ENCODE measurements at places on chromosomes 3 and 15.

GRCh38 chr3:13219902-13220296, 146.7 kb upstream of the IQSEC1 start:
- no peak for DNase-seq

GRCh38 chr3:42884324-42884723, 8.6 kb upstream of the CYP8B1 start:
- DNase-seq, result no peak

GRCh38 chr15:34653992-34654391, 70.5 kb upstream of the GOLGA8B start:
- DNase-seq, result no peak

GRCh38 chr15:52351206-52351908, 55.8 kb upstream of the MYO5C start:
- DNase-seq, result no peak

- no peak for DNase-seq
Observed at GRCh38 chr3:105836533-105836932, 32.3 kb downstream of the CBLB start.

DNA sequence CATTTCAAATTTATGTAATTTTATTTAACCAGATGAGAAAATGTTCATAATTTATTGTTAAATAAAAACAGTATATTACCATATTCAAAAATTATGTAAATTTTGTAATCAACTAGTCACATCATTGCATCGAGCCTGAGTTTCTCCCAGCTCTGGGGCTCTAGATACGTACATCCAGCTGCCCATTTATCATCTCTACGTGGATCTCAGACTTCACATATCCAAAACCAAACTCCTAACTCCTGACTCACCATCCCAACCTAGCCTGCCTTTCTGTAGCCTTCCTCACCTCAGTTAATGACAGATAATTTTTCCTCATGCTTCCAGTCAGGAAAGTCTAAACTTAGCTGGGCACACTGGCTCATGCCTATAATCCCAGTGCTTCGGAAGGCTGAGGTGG, 194.8 kb downstream of the SSR3 start:
- no peak for DNase-seq

- no peak for DNase-seq
Observed at GRCh38 chr3:173744479-173744878, 346.9 kb downstream of the NLGN1 start.

- DNase-seq, result no peak
Observed at GRCh38 chr15:45690581-45691260, 55.9 kb downstream of the SQOR start.

- no peak for DNase-seq
Observed at GRCh38 chr3:11050666-11051323, 58.2 kb downstream of the SLC6A1 start.

DNA sequence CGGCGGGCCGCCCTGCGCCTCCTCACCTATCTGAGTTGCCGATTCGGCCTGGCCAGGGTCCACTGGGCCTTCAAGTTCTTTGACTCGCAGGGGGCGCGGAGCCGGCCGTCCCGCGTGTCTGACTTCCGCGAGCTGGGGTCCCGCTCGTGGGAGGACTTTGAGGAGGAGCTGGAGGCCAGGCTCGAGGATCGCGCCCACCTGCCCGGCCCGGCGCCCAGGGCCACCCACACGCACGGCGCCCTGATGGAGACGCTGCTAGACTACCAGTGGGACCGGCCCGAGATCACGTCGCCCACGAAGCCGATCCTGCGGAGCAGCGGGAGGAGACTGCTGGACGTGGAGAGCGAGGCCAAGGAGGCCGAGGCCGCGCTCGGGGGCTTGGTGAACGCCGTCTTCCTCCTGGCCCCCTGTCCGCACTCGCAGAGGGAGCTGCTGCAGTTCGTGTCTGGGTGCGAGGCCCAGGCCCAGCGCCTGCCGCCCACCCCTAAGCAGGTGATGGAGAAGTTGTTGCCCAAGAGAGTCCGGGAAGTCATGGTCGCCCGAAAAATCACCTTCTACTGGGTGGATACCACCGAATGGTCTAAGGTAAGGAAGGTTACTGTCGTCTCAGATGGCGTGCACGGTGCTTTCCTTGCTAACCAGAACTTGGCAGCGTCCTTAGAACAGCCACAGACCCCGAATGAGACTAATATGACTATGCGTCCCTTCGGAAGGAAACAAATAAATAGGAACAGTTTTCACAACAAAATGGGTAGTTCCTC, 567 bp downstream of the TICRR start:
- DNase-seq, result no peak

DNA sequence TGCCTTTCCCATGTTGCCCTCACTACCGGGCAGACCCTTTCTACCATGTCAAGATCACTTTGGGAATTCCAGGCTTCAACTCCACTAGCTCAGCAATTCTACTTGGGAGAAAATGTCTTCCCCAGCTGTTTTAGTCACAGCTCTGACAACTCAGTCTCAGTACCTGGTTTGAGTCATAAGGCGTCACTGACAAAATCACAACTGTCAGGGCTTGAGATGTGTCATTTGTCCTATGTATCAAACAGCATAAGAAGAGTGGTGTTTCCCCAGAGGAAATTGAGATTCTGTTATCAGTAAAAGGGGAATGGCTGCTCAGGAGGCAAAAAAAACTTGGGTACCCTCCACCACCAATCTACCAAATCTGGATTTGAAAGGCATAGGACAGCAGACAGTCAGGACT, 594.9 kb upstream of the SUCLG2 start:
- DNase-seq, result no peak

- no peak for DNase-seq
Observed at GRCh38 chr3:73214846-73215245, 153.4 kb downstream of the EBLN2 start.

DNA sequence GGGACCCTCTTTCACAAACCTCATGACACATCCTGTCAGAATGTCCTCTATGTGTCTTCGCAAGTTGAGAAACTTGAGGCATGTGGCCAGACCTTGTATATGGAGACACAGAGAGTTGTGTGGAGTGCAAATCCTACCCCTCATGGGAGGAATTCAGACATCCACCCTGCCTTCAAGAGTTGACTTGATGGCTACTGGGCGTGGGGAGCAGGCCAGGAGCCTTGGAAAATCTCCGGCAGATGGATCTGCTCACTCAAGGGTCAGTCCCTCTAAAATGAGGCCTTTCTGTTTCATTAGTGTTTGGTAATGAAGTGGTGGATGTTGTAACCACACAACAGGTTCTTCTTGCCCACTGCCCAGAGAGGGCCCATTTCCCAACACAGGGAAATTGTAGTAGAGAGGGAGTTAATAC, 79.0 kb downstream of the ASB7 start:
- DNase-seq, result no peak

DNA sequence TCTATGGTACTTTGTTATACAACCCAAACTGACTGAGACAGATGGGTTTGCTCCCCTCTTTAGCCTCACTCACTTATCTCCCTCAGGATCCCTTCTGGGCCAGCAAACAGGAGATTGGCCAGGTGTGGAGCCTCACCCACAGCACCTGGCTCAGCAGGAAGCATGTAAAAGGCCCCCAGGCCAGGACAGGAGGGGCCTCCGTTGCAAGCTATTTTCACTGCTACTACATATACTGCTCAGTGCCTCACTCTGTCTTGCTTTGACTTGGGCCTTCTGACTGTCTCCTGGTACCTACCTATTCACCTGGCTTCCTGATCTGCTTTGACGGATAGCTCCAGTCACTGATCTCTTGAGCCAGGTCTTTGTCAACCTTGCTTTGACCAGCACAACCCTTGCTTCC, 20.4 kb upstream of the TPM1 start:
- no peak for DNase-seq

DNA sequence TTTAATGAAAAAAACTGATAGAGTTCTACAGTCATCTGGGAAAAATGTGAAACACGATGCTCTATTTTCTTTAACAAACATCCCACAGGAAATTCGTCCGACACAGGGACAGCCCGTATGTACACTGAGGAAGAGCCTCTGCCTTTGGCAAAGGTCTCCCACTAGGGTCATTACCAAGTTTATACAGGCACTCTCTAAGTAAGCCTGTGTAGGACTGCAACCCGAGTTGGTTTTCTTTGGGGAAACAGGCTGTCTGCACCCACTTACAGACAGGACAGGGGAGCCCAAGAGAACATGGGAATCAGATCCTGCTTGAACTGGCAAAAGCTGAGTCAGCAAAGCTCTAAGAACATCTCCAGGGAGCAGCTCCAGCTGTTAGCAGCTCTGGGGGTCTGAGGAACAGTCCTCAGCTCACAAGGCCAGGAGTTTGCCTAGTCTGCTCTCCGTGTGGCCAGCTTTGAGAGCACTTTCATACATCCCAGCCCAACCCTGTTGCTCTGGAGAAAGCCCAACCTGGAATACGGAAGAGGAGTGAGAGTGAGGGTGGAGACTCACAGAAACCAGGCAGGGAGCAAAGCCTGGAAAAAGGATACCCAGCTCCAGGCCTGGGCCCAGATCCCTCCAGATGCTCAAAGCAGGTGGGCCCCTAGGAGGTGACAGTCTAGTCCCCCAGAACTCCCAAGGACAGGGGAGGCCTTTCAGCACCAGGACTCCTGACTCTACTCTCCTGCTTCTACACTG, 1.9 kb downstream of the TBC1D2B start:
- DNase-seq, result no peak

GRCh38 chr3:71130471-71131374, 452.8 kb downstream of the FOXP1 start:
- DNase-seq, result no peak

- peak; percentile 71 for DNase-seq
Observed at GRCh38 chr3:66195347-66195783, 25.4 kb upstream of the SLC25A26 start.

DNA sequence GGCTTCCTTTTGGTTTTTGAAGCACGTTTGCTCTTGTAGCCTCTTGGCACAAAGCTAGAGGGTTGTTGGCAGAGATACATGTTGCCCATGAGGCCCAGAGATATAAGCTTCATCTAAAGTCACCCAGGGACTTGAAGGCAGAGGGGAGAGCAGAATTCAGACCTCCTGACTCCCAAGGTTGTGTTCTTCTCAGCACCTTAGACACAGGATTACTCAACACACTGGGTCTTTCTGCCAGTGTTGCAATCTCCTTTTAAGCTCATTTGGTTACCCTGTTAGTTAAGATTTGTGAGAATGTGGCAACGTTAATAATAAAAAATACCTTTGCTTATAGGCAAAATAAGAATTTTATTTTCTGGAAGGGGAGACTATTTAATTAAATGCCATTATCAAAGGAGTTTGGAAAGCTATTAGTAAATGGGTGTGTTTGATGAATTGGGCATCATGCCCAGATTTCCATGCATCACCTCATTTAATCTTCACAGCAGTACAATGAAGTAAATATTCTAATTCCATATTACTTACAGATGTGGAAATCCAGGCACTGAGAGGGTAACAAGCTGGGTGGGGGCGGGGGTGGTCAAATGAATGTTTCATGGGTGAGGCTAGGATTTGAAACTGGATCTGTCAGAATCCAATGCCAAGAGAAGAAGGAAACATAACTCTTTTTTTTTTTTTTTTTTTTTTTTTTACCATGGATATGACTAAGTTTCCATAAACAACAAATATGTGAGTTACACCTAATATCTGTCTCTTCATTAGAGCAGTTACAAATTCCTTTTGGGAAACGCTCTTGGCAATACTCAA, 183.3 kb downstream of the NR1D2 start:
- peak; percentile 18 for DNase-seq

GRCh38 chr3:134013280-134013679, 16.4 kb downstream of the SLCO2A1 start:
- no peak for DNase-seq

- no peak for DNase-seq
Observed at GRCh38 chr15:78077053-78077870, at the start of gene TBC1D2B. TSS of gene TBC1D2B (minus strand) at chr15:78077711. CDS start at chr15:78077652, 59 bp downstream.

DNA sequence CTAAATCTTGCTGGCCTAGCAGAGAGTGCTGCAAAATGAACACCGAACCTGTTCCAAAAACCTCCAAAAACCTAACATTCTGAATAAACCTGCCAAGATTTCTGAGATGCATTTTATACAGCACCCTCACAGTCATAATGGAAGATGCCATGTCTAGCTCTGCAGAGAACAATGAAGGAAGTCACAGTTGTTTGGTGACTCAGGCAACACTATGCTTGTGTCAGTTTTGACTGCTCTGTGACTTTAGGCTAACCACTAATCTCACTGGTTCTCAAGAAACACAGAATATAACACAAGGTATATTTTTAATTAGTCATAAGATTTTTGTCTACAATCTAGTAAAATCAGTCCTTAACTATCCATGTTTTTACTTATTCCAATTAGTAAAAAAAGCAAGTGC, 606.6 kb downstream of the TBL1XR1 start:
- no peak for DNase-seq

- DNase-seq, result no peak
Observed at GRCh38 chr3:46882377-46883053, 5.0 kb downstream of the PTH1R start.

DNA sequence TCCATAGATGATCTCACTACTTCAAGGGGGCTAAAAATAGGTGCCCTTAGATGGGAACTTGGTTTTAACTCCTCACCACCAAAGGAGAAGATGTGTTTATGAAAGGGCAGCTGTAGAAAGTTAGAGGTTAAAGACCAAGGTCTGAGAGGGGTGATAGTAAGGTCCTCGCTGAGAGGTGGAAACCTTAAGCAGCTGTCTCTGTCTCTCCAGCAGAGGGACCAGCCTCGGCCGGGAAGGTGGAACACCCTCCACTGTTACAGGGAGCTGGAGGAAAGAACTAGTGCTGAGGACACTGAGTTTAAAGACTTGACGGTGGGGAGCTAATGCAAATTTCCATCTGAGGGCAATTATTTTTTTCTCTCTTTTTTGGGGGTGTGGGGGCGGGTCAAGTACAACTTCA, 8.9 kb upstream of the RLBP1 start:
- no peak for DNase-seq

GRCh38 chr3:182357928-182358327, 435.4 kb upstream of the ATP11B start:
- no peak for DNase-seq

- DNase-seq, result no peak
Observed at GRCh38 chr3:8996681-8997121, 33.4 kb upstream of the RAD18 start.

DNA sequence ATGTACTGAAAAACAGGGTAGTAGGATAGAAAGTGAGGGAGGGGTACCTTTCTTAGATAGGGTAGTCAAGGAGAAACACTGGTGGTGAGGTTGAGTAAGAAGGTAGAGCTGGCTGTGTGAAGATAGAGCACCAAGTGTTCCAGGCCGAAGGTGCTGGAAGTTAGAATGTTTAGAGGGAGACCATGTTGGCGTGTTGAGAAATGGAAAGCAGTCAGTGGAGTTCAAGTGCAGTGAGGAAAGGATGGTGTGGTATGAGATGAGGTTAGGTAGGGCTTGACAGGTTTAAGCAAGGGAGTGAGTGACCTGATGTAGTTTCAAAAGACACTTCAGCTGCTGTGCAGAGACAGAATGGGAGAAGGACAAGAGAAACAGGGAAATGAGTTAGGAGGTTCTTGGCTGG, 54.2 kb upstream of the CHST2 start:
- no peak for DNase-seq

GRCh38 chr15:32794973-32795372, 77.2 kb downstream of the GREM1 start:
- DNase-seq, result no peak

DNA sequence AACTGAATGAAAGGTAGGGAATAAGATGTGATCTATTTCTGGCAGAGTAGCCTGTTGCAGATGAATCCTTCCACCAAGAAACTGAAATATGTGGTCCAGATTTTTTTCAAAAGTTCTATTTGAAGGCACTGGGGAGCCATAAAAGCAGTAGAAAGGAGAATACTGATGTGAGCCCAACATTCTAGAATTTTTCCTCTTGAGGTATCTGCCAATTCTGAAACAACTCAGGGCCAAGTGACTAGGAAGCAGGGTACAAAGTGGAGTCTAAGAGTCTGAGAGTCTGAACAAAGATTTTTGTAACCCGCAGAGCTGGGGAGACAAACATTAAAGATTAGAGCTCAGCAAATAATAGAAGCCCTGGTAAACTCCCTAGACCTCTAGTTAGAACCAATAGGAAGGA, 58.3 kb upstream of the SLCO3A1 start:
- DNase-seq, result no peak

Data from NCI-H1105 (cell line).